Non-pigmented ciliary epithelial cell (primary cell): ENCODE measurements at places on chromosomes 1 and 21.

- no peak for DNase-seq
These were observed 26.7 kb downstream of the NDC1 start for GRCh38 chr1:53811414-53811851.

DNA sequence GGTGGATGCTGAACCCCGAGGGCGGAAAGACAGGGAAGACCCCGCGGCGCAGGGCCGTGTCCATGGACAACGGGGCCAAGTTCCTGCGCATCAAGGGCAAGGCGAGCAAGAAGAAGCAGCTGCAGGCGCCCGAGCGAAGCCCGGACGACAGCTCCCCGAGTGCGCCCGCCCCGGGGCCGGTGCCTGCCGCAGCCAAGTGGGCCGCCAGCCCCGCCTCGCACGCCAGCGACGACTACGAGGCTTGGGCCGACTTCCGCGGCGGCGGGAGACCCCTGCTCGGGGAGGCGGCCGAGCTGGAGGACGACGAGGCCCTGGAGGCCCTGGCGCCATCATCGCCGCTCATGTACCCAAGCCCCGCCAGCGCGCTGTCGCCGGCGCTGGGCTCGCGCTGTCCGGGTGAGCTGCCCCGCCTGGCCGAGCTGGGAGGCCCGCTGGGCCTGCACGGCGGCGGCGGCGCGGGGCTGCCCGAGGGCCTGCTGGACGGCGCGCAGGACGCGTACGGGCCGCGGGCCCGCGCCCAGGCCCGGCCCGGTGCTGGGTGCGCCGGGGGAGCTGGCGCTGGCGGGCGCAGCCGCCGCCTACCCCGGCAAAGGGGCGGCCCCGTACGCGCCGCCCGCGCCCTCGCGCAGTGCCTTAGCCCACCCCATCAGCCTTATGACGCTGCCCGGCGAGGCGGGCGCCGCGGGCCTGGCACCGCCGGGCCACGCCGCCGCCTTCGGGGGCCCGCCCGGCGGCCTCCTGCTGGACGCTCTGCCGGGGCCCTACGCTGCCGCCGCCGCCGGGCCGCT is 20.7 kb downstream of the FOXO6 start:
- DNase-seq: no peak

GRCh38 chr1:205491794-205492193 is 12.7 kb upstream of the CDK18 start:
- DNase-seq: no peak

DNA sequence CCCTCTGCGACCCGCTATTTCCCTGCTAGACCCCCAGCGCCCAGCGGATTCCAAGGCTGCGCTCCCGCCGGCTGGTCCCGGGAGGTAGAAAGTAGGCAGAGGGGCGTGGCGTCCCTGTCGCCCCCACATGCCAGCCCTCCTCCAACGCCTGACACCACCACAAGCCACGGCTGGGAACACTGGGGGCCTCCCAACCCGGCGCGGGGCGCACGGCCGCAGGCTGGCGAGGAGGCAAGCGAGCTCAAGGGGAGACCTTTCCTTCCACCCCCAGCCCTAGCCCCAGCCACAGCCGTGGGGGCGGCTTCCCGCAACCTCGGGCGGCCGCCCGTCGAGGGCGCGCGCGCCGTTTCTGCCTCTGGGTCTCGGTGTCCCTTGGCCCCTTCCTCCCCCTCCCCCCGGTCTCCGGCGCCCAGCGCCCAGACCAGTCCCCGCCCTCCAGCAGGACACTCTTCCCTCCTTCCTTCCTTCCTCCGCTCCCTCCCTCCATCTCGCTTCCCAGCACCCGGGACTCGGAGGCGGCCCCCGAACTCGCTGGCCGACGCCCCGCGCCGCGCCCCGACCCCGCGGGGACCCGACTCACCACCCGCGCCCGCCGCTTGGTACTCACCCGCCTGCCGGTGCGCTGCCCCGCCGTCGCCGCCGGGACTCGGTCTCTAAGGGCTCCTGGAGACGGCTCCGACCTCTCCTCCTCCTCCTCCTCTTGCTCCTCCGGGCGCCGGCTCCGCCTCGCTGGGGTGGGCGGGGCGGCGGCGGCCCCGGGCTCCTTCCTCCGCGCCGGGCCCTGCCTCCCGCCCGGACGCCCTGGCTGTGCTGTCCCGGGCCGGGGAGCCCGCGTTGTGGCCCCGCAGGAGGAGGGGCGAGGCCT is at the start of gene GNG12:
GNG12 (minus strand) TSS at position 731 of the 865 bp plus-strand sequence. CDS start 125,781 bp downstream, outside the sequence.
- no peak for DNase-seq

GRCh38 chr1:185990565-185990964 is 256.4 kb downstream of the HMCN1 start:
- no peak for DNase-seq

- no peak for DNase-seq
These were observed 59.3 kb downstream of the H3-3A start for GRCh38 chr1:226121587-226122400.

DNA sequence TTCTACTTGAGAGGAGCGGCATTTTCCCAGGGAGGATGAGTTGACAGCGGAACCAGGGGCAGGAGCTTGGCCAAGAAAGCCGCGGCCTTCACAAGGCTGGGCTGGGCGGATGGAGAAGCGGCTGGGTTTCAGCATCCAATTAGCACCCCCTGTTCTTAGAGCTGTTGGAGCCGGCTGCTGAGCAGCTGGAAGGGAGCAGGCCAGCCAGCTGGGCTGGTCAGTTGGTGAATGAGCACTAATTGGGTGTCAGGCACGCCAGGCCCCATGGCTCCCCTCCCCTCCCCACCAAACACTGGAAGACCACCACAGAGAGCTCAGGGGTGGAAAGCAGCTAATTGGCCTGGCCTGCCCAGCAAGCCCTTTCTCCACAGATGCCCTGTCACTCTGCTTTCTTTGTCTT is 245.6 kb downstream of the RRAGC start:
- DNase-seq: no peak

DNA sequence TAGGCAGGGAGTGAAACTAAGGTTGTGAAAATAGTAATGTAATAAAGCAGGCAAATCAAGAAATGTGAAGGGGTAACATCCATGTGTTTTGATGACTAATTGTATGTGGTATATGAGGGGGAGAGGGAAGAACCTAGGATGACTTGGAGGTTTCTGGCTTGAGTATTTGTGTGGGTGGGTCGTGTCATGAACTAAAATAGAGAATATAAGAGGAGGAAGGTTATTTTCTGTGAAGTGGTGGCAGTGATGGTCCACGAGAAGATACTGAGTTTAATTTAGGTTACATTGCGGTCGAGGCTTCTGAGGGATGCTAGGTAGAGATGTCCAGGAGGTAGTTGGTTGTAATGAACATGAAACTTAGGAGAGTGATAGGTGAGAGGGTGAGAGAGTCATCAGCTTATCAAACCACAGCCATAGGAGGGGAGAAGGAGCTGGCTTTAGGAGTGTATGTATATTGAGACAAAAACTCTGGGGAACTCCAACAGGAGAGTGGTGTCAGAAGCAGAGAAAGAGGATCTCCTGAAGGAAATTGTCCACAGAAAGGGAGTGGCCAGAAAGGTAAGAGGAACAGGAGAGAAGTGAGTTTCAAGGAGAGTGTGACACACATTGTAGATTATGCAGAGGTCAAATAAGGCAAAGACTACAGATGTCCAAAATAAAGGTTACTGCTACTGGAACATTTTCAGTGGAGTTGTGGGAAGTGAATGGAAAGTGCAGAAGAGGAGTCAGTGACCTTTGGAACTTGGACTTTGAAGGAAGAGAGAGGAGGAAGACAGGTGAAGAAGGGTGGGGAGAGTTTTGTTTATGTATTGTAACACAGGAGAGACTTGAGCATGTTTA is 89.0 kb upstream of the MACF1 start:
- peak; percentile 74 for DNase-seq

DNA sequence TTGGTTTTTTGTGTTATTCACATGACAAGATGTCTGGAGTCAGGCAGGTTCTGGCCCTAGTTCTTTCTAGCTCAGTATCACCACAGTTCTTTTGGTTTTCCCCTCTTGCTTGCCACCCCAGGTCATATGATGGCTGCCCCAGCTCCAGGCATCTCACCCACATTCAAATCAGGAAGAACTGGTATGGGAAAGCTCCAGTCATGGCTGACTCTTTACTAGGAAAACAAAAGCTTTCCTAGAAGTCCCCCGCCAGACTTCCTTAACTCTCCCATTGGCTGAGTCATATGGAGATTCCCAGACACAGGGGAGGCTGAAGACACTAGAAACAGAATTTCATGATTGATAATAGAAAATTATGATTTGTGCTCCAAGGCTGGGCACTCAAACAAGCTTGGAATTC is 22.1 kb upstream of the EYA3 start:
- no peak for DNase-seq
